ENCODE measurements at places on chromosomes 1 and 21. TPM values are rescaled to one million over a fixed set of nuclear protein-coding genes. Genes with fewer than 3 reads are reported as not detected.

The RNU1-3 gene
- total RNA-seq: 3,923 TPM

The FCRL2 gene
- not detected for total RNA-seq

The LHX8 gene
- total RNA-seq: not detected

GRCh38 chr21:28447462-28447861 lies 545.2 kb downstream of the LTN1 start:
- no peak overlapping the region for H3K4me3 ChIP-seq
- H3K27me3 ChIP-seq: no peaks in the 10 kb centered on the region
- H3K36me3 ChIP-seq: no peaks in the 10 kb centered on the region
- no peak for DNase-seq
- H3K27ac ChIP-seq: no peak overlapping the region

DNA sequence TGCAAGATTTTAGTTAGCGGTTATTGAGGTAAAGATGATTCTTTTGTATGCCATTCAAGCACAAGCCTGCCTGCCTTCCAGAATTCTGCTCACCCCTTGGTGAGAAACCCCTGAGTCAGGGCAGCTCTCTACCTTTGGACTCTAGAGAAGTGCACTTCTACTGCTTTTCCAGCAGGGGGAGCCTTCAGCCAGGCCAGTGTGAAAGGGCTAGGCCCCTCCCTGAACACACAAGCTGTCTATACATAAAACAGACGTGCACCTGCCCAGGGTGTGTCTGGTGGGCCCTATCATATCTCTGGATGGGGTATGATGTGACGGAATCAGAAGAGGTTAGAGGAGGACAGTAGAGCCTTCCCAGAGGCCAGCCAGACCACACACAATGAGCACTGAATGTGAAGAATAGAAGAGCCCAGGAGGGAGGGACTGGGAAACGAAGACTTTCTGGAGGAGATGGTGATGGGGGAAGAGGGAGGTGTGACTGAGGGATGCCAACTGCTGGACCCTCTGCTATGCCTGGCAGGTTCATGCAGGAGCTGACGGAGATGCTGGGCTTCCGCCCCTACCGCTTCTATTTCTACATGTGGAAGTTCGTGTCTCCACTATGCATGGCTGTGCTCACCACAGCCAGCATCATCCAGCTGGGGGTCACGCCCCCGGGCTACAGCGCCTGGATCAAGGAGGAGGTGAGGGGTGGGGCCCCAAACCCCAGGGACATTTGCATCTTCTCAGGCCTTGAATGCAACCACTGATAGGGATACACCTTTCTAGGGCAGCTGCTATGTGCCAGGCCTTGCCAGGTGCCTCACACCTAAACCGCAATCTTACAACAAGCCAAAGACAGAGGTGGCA lies 13.0 kb upstream of the KCNC4 start:
- no peak overlapping the region for H3K4me3 ChIP-seq
- H3K27me3 ChIP-seq: peaks cover 32% of the 10 kb centered on the region
- H3K4me1 ChIP-seq: no peaks in the 10 kb centered on the region
- no peaks in the 10 kb centered on the region for H3K36me3 ChIP-seq

DNA sequence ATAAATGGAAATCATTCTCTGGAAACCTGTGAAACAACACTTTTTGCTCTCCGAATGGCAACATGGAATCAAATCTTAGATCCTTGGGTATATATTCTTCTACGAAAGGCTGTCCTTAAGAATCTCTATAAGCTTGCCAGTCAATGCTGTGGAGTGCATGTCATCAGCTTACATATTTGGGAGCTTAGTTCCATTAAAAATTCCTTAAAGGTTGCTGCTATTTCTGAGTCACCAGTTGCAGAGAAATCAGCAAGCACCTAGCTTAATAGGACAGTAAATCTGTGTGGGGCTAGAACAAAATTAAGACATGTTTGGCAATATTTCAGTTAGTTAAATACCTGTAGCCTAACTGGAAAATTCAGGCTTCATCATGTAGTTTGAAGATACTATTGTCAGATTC lies 45.7 kb downstream of the PTGFR start:
- no peak overlapping the region for H3K27ac ChIP-seq
- peaks cover 1% of the 10 kb centered on the region for H3K36me3 ChIP-seq
- H3K4me3 ChIP-seq: no peak overlapping the region
- no peak for DNase-seq

The CLDN17 gene
- total RNA-seq: not detected

The ARHGAP29 gene
- total RNA-seq: 15.2 TPM

DNA sequence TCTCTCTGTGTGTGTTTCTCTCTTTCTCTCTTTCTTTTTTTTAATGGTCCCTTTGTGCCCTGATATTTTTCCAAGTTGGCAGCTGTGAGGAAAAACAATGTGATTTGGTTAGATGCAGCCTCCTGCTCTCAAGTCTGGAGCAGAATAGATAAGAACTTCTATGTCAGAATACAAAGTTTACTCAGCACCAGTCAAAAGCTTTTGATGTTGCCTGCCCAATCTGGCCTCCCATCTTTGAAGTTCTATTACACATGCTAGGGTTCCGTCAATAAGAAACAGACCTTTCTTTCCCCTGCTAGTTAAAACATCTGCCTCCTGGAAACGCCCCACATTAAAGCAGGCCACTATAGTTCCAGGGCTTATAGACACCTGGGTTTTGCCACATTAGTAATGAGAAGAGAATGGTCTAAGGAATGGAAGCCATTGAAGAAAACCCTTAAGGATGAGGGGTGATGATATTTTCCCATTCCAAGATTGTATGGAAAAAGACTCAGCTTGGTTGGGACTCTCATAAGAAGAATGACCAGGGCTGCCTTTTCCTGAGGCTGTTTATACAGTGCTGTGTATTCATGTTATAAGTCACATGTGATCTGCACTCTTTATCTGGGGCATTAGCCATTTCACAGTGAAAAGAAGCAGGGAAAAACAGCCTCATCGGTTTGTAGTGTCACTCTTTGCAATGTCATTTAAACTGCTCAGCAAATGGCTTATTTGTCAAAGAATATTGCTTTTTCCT lies 414.7 kb upstream of the PROX1 start:
- H3K27ac ChIP-seq: no peak overlapping the region
- H3K4me1 ChIP-seq: peaks cover 32% of the 10 kb centered on the region
- no peak for DNase-seq
- H3K4me3 ChIP-seq: no peak overlapping the region
- peaks cover 2% of the 10 kb centered on the region for H3K36me3 ChIP-seq

DNA sequence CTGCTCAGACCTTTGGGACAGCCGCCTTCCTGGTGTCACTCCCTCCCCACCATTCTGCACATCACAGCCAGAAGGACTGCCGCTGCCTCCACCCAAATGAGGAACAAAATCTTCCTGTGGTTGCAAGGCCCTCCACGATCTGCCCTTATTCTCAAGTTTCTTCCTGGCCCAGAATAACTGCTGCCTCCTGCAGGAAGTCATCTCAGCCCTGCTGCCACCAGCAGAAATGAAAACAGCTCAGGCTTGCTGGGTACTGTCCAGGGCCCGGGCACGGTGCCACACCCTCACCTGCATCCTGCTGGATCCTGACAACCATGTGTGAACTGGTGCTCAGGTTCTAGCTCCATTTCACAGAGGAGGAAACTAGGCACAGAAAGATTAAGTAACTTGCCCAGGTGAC lies 2.8 kb downstream of the CLDN19 start:
- H3K27ac ChIP-seq: no peak overlapping the region
- peaks cover 13% of the 10 kb centered on the region for H3K4me1 ChIP-seq

- H3K27me3 ChIP-seq: peaks cover 11% of the 10 kb centered on the region
- no peak for DNase-seq
- no peaks in the 10 kb centered on the region for H3K36me3 ChIP-seq
- no peak overlapping the region for H3K27ac ChIP-seq
- H3K4me1 ChIP-seq: no peaks in the 10 kb centered on the region
Measured at GRCh38 chr21:45927851-45928850, 53.4 kb upstream of the COL6A1 start.

GRCh38 chr1:23963617-23964234 lies 4.1 kb downstream of the PNRC2 start:
- peaks cover 24% of the 10 kb centered on the region for H3K36me3 ChIP-seq
- peak overlapping the region; percentile 65 for H3K27ac ChIP-seq
- no peak overlapping the region for H3K4me3 ChIP-seq
- H3K4me1 ChIP-seq: peaks cover 17% of the 10 kb centered on the region

The PRDM15 gene
- total RNA-seq: 16.2 TPM

The ADAM30 gene
- not detected for total RNA-seq

- no peak overlapping the region for H3K27ac ChIP-seq
- H3K27me3 ChIP-seq: peaks cover 27% of the 10 kb centered on the region
- no peak overlapping the region for H3K4me3 ChIP-seq
- no peaks in the 10 kb centered on the region for H3K36me3 ChIP-seq
- peak; percentile 59 for DNase-seq
Measured at GRCh38 chr1:31745096-31745945, 18.8 kb downstream of the ADGRB2 start.

The ELAVL4 gene
- 3.6 TPM for total RNA-seq

The CCDC27 gene
- not detected for total RNA-seq
